Activated CD4-positive, alpha-beta T cell treated with anti-CD3 and anti-CD28 coated beads for 36 hours (primary cell): ENCODE measurements at places on chromosomes 2 and 18. TPM values are rescaled to one million over a fixed set of nuclear protein-coding genes. Genes with fewer than 3 reads are reported as not detected.

The POMC gene
- total RNA-seq, result 8.3 TPM

The ARHGAP28 gene
- total RNA-seq, result not detected

The FZD7 gene
- 0.58 TPM for total RNA-seq

The PARD6G gene
- total RNA-seq, result not detected

The C2orf80 gene
- not detected for total RNA-seq

DNA sequence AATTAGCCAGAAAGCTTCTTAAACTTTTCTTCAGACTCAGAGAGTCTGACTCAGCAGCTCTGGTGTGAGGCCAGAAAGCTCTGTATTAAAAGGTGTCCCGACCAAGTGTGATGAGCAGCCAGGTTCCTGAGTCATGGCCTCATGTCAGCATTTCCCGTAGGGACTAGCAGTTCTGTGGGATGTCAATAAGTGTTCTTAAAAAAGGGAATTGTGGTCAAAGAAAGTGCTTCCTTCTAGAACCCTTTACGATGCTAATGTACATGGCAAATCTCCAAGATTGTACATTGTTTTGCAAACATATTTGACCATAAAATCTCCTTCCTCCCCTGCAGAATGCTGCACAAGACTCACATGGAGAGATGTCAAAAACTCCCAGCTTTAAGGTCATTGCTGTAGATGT, 80.1 kb downstream of the PLA2R1 start:
- no peak for DNase-seq
- peaks cover 13% of the 10 kb centered on the region for H3K27me3 ChIP-seq
- H3K4me1 ChIP-seq, result no peaks in the 10 kb centered on the region
- H3K36me3 ChIP-seq, result no peaks in the 10 kb centered on the region

DNA sequence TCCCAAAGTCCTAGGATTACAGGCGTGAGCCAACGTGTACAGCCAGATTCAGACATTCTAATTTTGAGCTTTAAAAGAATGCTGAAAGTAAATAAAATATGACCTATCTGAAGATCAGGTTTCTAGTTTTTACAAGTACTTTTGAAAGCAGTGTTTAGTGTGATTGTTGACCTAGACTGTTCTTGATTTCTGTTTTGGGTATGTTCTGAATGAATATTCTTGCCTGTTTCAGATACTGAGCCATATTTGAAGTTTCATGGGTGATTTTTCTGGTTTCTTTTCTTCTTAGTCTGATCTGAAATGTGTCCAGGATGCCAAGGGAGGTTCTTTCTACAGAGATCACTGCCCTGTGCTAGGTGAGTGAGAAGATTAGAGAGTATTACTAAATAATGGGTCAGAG, 37.2 kb downstream of the MIB1 start:
- H3K36me3 ChIP-seq, result peaks cover 32% of the 10 kb centered on the region
- no peak for DNase-seq

DNA sequence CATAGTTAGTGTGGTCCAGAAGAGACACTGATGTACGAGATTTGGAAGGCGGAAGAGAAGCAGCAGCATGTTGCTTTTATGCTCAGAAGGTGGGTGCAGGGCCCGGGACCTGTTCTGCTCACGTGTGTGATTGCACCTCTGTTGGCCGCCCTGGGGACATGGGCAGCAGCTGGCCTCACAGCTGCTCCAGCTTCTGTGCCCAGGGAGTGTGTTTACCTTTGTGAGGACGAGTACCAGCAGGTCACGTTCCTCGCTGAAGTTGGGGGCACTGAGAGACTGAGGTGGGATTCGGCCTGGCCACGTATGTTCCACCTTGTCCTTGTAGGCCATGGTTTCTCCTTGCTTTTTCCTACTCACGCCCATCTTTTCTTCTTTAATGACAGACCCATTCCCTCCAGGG, 86.3 kb downstream of the PMAIP1 start:
- no peak overlapping the region for H3K4me3 ChIP-seq
- H3K27me3 ChIP-seq, result peaks cover 6% of the 10 kb centered on the region
- H3K36me3 ChIP-seq, result no peaks in the 10 kb centered on the region
- DNase-seq, result no peak

- peaks cover 45% of the 10 kb centered on the region for H3K4me1 ChIP-seq
- H3K36me3 ChIP-seq, result peaks cover 26% of the 10 kb centered on the region
- DNase-seq, result no peak
- no peak overlapping the region for H3K27ac ChIP-seq
These were observed 54.7 kb downstream of the ARHGAP15 start for GRCh38 chr2:143183804-143184463.

- DNase-seq, result peak; percentile 86
- H3K36me3 ChIP-seq, result peaks cover 1% of the 10 kb centered on the region
- peaks cover 48% of the 10 kb centered on the region for H3K4me1 ChIP-seq
- H3K4me3 ChIP-seq, result peak overlapping the region; percentile 26
- peaks cover 2% of the 10 kb centered on the region for H3K27me3 ChIP-seq
These were observed 21.6 kb upstream of the SPATA3 start for GRCh38 chr2:230974096-230974913.

GRCh38 chr2:36146765-36147164, 208.8 kb upstream of the CRIM1 start:
- no peak overlapping the region for H3K4me3 ChIP-seq
- no peak overlapping the region for H3K27ac ChIP-seq
- no peaks in the 10 kb centered on the region for H3K36me3 ChIP-seq
- H3K4me1 ChIP-seq, result peaks cover 11% of the 10 kb centered on the region
- H3K27me3 ChIP-seq, result peaks cover 7% of the 10 kb centered on the region
- DNase-seq, result no peak

DNA sequence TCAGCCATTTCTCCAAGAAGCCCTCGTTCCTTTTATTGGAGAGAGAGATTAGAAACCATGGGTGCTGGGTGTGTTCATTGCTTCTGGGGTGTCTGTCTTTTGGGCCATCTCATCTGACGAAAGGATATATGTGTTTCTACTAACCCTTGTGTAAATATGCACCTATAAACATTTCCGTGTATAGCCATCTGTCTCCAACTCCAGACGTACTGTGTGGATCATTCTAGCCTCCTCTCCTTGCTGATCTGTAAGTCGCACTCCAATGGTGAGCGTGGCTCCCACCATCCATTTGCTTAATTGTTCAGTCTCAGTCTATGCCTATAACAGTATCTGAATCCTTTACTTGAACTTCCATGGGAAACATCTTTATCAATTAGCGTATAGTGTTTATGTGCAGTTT, 1.8 kb downstream of the RBFA start:
- H3K4me3 ChIP-seq, result peak overlapping the region; percentile 94
- peaks cover 28% of the 10 kb centered on the region for H3K36me3 ChIP-seq
- no peak overlapping the region for H3K27ac ChIP-seq
- peaks cover 23% of the 10 kb centered on the region for H3K4me1 ChIP-seq
- no peaks in the 10 kb centered on the region for H3K27me3 ChIP-seq

DNA sequence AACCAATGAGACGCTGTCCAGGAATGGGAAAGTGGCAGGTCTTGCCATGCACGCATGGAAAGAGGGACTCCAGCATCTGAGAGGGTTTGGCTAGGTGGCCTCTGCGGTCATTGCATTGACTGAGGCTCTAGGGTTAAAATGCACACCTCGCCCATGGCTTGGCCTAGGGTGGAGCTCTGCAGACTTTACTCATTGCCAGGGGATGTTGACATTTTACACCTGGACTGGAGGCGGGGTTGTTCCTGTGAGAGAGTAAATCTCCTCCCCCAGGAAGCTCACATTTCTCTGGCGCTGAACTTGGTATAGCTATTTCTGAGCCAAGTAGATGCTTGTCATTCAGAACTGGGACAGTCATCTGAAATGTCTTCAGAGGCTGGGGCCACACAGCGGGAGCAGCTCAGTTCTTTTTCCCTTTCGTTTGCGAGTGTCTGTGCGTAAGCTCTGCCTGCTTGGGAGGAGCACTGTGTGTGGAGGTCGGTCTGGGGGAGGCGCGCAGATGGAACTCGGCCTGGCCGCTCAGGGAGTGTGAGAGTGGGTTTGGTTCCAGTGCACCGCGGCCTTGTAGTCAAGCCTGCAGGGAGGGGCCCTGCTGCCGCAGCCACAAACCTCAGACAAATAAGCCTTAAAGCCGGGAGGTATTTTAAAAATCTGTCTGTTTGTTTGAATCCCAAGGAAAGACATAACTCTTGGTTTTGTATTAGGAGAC, 76.5 kb downstream of the LPIN1 start:
- peaks cover 68% of the 10 kb centered on the region for H3K36me3 ChIP-seq
- H3K4me1 ChIP-seq, result peaks cover 8% of the 10 kb centered on the region
- DNase-seq, result no peak
- no peak overlapping the region for H3K4me3 ChIP-seq

DNA sequence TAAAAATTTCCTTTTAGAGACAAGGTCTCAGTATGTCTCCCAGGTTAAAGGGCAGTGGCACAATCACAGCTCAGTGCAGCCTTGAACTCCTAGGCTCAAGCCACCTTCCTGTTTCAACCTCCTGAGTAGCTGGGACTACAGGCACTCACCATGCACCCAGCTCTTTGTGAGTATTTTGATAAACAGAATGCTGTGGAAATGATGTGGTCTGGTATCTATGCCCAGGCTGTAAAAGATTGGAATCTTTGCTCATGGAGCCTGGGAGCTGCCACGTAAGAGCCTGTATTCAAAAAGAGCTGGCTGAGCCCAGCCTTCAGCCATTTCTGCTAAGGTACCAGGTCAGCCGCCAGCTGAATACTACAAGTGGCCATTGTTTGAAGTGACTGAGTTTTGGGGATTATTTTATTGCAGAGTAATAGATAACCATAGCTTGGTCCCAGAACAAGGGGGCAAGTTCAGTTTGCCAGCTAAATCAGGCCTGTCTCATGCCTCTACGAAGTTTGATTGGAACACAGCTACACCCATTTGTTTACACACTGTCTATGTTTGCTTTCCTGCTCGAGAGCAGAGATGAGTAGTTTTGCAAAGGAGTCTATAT, 21.3 kb upstream of the ARL5A start:
- H3K27me3 ChIP-seq, result peaks cover 3% of the 10 kb centered on the region
- H3K27ac ChIP-seq, result no peak overlapping the region
- no peak overlapping the region for H3K4me3 ChIP-seq
- H3K4me1 ChIP-seq, result no peaks in the 10 kb centered on the region
- no peaks in the 10 kb centered on the region for H3K36me3 ChIP-seq

- peaks cover 12% of the 10 kb centered on the region for H3K4me1 ChIP-seq
- no peaks in the 10 kb centered on the region for H3K27me3 ChIP-seq
- H3K27ac ChIP-seq, result no peak overlapping the region
These were observed 109.8 kb downstream of the NOL10 start for GRCh38 chr2:10579876-10580514.

- H3K27me3 ChIP-seq, result no peaks in the 10 kb centered on the region
- H3K4me3 ChIP-seq, result no peak overlapping the region
- no peaks in the 10 kb centered on the region for H3K36me3 ChIP-seq
- no peak overlapping the region for H3K27ac ChIP-seq
These were observed 2.9 kb upstream of the GAL3ST2 start for GRCh38 chr2:241773511-241774418.

- no peaks in the 10 kb centered on the region for H3K4me1 ChIP-seq
- H3K27ac ChIP-seq, result no peak overlapping the region
- peaks cover 3% of the 10 kb centered on the region for H3K27me3 ChIP-seq
- DNase-seq, result no peak
- H3K36me3 ChIP-seq, result no peaks in the 10 kb centered on the region
- no peak overlapping the region for H3K4me3 ChIP-seq
These were observed 146.5 kb downstream of the GLI2 start for GRCh38 chr2:120881981-120882788.
